Aorta (tissue), 5 donors: ENCODE measurements at places on chromosomes 5 and 9.

DNA sequence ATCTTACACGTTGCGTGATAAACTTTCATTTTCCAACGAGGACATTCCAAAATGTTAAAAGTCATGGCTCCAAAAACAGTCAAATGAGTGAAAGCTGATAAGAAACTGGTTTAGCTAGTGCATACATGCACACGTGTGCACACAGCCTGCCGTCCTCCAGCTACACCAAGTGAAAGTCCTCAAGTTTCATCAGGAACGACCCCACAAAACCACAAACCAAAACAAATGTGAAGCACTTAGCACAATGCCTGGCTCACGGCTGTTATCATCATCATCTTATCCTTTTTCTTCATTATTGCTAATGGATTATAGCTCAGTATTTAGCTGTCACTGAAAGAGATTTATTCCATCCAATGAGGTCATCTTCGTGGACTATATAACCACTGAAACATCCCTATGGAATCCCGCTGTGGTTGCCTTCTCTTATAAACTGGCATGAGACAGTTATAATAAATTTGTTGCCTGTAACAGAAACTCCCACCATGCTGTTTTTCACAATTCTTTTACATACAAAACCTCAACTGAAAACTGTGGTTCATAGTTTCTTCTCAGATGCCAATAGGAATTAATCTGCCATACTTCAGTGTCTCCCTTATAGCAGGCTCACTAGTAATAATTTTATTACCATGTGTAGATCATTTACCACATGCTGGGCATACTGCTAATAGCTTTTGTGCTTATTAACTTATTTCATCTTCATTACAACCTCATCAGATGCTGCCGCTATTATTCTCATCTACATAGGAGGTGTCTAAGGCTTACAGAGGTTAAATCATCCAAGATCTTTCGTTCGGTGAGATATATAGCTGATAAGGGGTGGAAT, 56.1 kb downstream of the SAXO1 start:
- no peak for DNase-seq

GRCh38 chr5:181190711-181191525, 14.1 kb downstream of the TRIM7 start:
- DNase-seq, result peak; percentile 70

- no peak for DNase-seq
Measured at GRCh38 chr5:88145611-88146467, 122.8 kb downstream of the TMEM161B start.

- no peak for DNase-seq
Measured at GRCh38 chr9:90012949-90013348, 408.1 kb downstream of the GADD45G start.

DNA sequence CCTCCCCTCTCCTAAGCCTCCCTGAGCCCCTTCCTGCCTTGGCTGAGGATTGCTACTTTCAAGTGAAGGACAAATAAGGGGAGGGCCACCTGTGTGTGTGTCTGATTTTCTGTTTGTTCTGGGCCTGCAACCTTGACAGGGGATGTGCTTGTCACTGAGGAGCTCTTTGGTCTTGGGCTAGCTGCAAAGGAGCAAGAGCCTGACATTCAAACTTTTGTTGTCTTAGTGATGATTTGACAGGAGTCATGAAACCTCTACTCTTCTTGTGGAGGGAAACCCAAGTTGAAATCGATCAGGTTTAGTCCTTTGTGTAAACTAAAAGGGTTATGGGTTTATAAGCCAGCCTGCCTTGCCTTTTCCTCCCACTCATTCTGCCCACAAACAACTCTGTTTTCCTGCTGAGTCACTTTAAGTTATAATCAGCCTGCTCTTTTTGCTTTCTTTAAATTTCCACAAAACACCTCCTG, 16.9 kb downstream of the CLTA start:
- DNase-seq, result no peak

DNA sequence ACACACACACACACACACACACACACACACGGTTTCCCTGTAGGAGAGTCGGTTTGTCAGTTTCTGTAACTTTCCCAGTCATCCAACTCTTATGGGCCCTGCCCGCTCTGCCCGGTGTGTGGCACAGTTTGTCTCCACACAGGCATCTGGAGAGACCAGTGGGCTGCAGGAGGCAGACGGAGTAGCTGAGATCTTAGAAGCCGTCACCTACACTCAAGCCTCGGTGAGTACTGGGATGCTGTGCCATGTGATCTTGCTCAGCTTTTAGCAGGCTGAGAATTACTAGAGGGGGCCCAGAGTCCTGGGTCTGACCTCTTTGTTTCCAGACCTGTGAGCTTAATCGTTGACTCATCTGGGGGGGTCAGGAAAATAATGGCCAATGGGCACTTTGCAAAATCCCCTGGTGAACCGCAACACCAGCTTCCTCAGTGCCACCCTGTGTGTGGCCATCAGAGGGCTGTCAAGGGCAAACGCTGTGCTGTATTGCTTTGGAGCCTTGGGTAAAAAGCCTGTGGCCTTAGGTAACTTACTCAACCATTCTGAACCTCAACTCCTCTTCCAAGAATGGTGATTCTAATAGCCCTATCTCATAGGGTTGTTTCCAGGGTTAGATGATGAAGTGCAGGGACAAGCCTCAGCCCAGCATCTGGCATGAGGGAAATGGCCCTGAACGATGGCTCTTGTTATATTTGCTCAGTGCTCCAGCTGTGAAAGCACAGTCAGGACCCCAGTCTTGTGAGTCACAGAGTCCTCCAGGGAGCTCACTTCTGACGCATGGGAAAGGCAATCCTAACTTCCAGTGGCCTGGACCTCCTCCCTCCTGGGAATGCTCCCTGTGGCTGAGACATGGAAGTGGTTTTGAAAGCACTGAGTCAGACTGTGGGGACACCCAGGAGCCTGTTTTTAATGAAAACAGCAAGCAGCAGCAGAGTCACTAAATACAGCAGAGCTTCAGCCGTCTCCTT, 45.6 kb downstream of the COL15A1 start:
- DNase-seq, result peak; percentile 91
